ENCODE measurements at places on chromosomes 16 and 17. TPM values are rescaled to one million over a fixed set of nuclear protein-coding genes. Genes with fewer than 3 reads are reported as not detected.

GRCh38 chr16:47699106-47699505, 238.0 kb downstream of the PHKB start:
- no peak for DNase-seq

- no peak for DNase-seq
These were observed 2.6 kb upstream of the MTHFSD start for GRCh38 chr16:86557587-86557986.

- DNase-seq = no peak
These were observed 28.5 kb downstream of the CUEDC1 start for GRCh38 chr17:57926723-57927047.

DNA sequence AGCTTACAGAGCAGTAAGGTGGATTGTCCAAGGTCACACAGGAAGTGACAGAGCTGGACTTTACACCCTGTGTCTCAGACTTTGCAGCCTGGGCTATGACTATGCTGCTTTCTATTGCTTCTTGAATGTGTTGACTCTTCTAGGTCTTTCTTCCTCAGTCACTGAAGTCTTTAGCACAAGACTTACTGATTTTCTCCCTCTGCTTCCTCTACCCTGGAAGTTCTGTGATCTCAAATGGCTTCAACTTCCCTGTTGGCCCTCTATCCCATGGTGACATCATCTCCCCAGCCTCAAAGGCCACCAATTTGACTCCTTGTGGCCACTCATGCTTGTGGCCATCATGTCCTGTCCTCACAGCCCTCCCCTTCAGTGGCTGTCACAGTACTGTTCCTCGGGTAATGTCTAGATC, 181.3 kb downstream of the HS3ST3A1 start:
- DNase-seq = no peak

GRCh38 chr17:50931144-50931908, 65.2 kb upstream of the TOB1 start:
- peak; percentile 64 for DNase-seq

DNA sequence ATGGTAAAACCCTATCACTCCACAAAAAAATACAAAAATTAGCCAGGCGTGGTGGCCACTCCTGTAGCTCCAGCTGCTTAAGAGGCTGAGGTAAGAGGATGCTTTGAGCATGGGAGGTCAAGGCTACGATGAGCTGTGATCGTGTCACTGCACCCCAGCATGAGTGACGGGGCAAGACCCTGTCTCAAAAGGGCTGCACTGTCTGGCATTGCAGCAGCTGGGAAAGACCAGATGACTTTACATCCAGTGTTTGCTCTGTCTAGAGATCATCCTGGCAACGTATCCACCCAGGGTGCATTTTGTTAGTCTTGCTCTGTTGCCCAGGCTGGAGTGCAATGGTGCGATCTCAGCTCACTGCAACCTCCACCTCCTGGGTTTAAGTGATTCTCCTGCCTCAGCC, 52.0 kb downstream of the MRM3 start:
- no peak for DNase-seq

- no peak for DNase-seq
These were observed 8.9 kb upstream of the TNS4 start for GRCh38 chr17:40510328-40510648.

- DNase-seq = no peak
These were observed 406.7 kb upstream of the CCL2 start for GRCh38 chr17:33848433-33848832.

DNA sequence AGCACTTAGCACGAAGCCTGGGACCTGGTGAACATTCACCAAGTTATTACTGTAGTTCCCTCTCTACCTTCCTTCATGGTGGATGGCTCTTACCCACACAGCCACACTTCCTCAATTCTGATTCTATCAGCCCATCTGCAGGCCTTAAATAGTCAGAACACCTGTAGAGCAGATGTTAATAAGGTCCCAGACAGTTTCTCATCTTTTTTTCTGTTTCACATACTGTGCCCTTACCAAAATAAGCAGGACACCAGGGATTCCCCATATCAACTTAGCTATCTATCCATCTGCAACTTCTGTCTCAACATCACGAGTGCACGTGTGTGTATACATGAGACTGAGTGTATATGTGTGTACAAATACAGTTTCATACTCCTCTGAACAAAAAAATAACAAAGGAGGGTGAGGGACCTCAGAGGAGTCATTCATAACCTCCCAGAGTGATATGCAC, 2.8 kb downstream of the RECQL5 start:
- no peak for DNase-seq

- DNase-seq = no peak
These were observed 6.0 kb downstream of the MPG start for GRCh38 chr16:83781-84615.

- DNase-seq = no peak
These were observed 550 bp downstream of the EIF4A3 start for GRCh38 chr17:80146121-80147034.

DNA sequence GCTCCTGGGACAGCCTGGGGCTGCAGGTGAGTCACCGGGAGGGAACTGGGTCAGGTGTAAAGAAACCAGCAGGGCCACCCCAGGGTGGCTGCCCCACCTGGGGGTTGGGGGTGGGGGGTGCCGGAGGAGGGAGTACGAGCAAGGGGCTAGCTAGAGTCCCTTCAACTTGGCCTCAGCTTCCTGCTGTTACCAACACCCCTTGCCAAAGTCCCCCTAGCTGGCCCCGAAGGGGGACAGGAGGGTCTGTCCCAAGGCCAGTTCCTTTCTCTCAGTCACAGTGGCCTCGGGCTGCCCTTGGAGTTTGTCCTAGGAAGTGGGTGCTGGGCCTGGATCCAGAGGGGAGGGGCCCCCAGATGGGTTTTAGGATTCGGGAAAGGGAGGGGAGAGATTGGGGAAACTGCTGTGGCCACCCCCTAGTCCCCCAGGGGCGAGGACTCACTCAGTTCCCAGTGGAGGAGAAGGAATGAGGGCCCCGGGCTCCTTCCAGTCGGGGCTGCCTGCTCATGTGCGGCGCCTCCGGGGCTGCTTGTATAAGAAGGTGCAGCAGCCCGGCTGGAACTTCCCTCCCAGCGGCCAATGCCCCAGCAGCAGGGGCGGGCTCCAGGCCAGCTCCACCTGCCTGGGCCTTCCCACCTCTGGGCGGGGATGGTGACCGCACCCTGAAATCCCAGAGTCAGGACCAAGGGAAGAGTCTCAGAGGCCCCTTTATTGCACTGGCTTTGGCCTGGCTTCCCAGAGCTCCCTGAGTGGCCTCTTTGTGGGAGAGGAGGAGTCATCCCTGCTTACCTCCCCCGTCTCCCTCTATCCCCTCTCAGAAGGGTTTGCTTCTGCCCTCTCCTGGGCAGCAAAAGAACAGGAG, 7.3 kb downstream of the ARHGAP27 start:
- DNase-seq = peak; percentile 39

GRCh38 chr17:56045872-56046271, 107.4 kb upstream of the ANKFN1 start:
- DNase-seq = no peak

DNA sequence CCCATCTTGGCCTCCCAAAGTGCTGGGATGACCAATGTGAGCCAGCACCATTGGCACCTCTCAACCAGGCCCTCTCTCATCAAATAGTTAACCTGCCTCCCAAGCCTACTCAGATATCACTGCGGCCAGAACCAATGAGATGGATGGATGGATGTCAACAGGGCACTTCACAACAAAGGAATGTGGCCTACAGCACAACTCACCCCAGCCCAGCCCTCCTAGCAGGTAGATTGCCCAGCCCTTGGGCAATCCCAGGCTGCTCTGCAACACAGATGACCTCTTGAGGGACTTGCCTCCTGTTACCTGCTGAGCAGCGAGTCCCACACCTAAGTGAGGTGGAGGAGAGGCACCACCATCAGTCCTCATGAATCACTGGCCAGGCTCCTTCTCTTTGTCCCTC, 22.6 kb upstream of the KIFC3 start:
- DNase-seq = no peak

GRCh38 chr17:78781104-78781892, 775 bp downstream of the CYTH1 start:
- peak; percentile 46 for DNase-seq

Gene KRT17
- total RNA-seq = not detected

Gene ADGRG3
- not detected for total RNA-seq

Gene ORC6
- 96.1 TPM for total RNA-seq

Gene SLC13A5
- 0.43 TPM for total RNA-seq

Gene GSPT1
- total RNA-seq = 127 TPM

Gene CA5A
- total RNA-seq = not detected

Data from neural crest cell (in vitro differentiated cells).